SK-N-SH (cell line): ENCODE measurements at places on chromosomes 7 and 10. TPM values are rescaled to one million over a fixed set of nuclear protein-coding genes. Genes with fewer than 3 reads are reported as not detected.
A peak's percentile ranks its signal among the peaks of the same experiment; 100 is the strongest.

FKBP9 gene
- polyA plus RNA-seq, result 211 and 219 TPM in 2 replicates

ABLIM1 gene
- 16.1 and 24.9 TPM in 2 replicates for polyA plus RNA-seq

RAPGEF5 gene
- 1.2 and 1.8 TPM in 2 replicates for polyA plus RNA-seq

ZNF503 gene
- polyA plus RNA-seq, result 4.5 and 5.9 TPM in 2 replicates

TMEM229A gene
- polyA plus RNA-seq, result 0.35 and 0.88 TPM in 2 replicates

AMPH gene
- polyA plus RNA-seq, result 0.05 and 0.08 TPM in 2 replicates

CNPY1 gene
- not detected in 2 replicates for polyA plus RNA-seq

CDK1 gene
- polyA plus RNA-seq, result 20.8 and 22.3 TPM in 2 replicates

CPXM2 gene
- polyA plus RNA-seq, result not detected in 2 replicates

TAS2R38 gene
- polyA plus RNA-seq, result 0.23 and 0.42 TPM in 2 replicates

MYL10 gene
- polyA plus RNA-seq, result not detected in 2 replicates

- peaks cover 32% of the 10 kb centered on the region; the same call in 1 of the 2 replicates for H3K4me1 ChIP-seq
- peaks cover 3% of the 10 kb centered on the region; the same call in 1 of the 2 replicates for H3K36me3 ChIP-seq
- peak; percentile 88 for DNase-seq
Measured at GRCh38 chr7:4882169-4883032, 1.1 kb downstream of the RADIL start.

GRCh38 chr10:110006358-110007160, 1.2 kb upstream of the ADD3 start:
- peak overlapping the region; percentile 62; the same call in 1 of the 2 replicates for H3K27ac ChIP-seq
- peak; percentile 16 for DNase-seq
- H3K4me1 ChIP-seq, result peaks cover 32% of the 10 kb centered on the region; the same call in 1 of the 2 replicates
- no peaks in the 10 kb centered on the region for H3K36me3 ChIP-seq

GRCh38 chr7:110522061-110522760, 568.7 kb upstream of the LRRN3 start:
- no peaks in the 10 kb centered on the region for H3K27me3 ChIP-seq
- peak overlapping the region; percentile 78 for H3K27ac ChIP-seq
- H3K4me1 ChIP-seq, result no peaks in the 10 kb centered on the region
- peak; percentile 61 for DNase-seq
- no peaks in the 10 kb centered on the region for H3K36me3 ChIP-seq

DNA sequence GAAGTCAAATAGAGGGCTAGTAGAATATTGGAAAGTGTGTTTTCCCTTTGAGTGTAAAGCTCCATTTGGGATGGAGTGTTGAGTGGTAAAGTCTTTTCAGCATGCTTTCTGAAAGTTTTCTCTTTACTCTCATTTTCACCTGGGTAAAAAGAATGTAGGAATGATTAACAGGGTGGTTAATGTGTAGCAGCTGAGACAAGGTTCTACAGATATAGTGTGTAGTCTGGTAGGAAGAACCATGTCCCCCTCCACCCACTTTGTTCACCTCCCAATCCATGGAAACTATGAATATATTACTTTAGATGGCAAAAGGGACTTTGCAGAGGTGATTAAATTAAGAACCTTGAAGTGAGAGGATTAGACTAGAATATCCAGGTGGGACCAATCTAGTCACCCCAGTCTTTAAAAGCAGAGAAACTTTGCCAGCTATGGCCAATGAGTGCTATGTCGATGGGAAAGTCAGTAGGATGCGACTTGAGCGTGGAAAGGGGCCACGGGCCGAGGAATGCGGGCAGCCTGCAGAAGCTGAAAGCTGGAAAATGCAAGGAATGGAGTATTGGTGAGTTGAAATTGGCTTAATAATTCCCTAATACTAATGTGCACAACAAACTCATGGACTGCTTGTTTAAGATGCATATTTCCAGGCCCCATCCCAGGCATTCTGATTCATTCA, 166.3 kb upstream of the AHR start:
- DNase-seq, result no peak
- H3K4me1 ChIP-seq, result no peaks in the 10 kb centered on the region
- no peaks in the 10 kb centered on the region for H3K36me3 ChIP-seq
- no peak overlapping the region for H3K27ac ChIP-seq
- H3K4me3 ChIP-seq, result no peak overlapping the region

GRCh38 chr7:150955519-150956394, 22.4 kb downstream of the KCNH2 start:
- no peak overlapping the region; the same call in 1 of the 2 replicates for H3K27ac ChIP-seq
- no peaks in the 10 kb centered on the region for H3K4me1 ChIP-seq
- peak; percentile 97 for DNase-seq
- no peak overlapping the region for H3K4me3 ChIP-seq
- peaks cover 15% of the 10 kb centered on the region; the same call in 1 of the 2 replicates for H3K27me3 ChIP-seq

- no peak overlapping the region for H3K27ac ChIP-seq
- peaks cover 26% of the 10 kb centered on the region for H3K36me3 ChIP-seq
- no peaks in the 10 kb centered on the region for H3K27me3 ChIP-seq
- DNase-seq, result no peak
- no peak overlapping the region for H3K4me3 ChIP-seq
- H3K4me1 ChIP-seq, result no peaks in the 10 kb centered on the region
Measured at GRCh38 chr10:49500412-49500811, 38.5 kb downstream of the ERCC6 start.

GRCh38 chr7:37701769-37702168, 18.2 kb downstream of the GPR141 start:
- H3K4me3 ChIP-seq, result no peak overlapping the region
- no peaks in the 10 kb centered on the region for H3K27me3 ChIP-seq
- H3K36me3 ChIP-seq, result no peaks in the 10 kb centered on the region
- DNase-seq, result no peak

GRCh38 chr7:142720172-142720773, 29.0 kb upstream of the PRSS1 start:
- H3K27ac ChIP-seq, result no peak overlapping the region
- no peak overlapping the region for H3K4me3 ChIP-seq
- H3K4me1 ChIP-seq, result no peaks in the 10 kb centered on the region
- no peak for DNase-seq

GRCh38 chr10:118584181-118584954, 11.1 kb downstream of the PRLHR start:
- H3K27ac ChIP-seq, result no peak overlapping the region
- no peaks in the 10 kb centered on the region; the same call in 1 of the 2 replicates for H3K27me3 ChIP-seq
- no peak for DNase-seq
- H3K36me3 ChIP-seq, result no peaks in the 10 kb centered on the region
- no peak overlapping the region for H3K4me3 ChIP-seq

DNA sequence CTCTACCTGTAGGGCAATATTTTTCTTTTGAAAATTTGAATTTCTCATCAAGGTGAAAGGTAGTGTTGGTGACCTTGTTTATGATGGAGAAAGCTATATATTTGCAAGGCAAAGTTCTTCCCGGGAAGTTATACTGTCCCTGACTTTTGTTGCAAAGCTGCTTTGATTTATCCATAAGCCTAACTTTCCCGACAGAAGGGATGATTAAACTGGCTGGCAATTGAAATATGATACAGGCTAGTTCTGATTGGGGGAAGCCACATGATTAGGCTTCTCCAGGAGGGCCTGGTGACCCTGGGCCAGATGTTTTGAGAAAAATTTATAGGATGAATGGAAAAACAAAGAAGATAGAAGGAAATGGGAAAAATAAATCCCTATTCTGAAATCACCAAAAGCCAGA, 215.5 kb downstream of the ACTR3B start:
- no peaks in the 10 kb centered on the region for H3K36me3 ChIP-seq
- H3K4me3 ChIP-seq, result no peak overlapping the region
- no peak for DNase-seq
- no peaks in the 10 kb centered on the region for H3K4me1 ChIP-seq
- no peaks in the 10 kb centered on the region for H3K27me3 ChIP-seq

GRCh38 chr10:125281091-125281490, 120.7 kb upstream of the CTBP2 start:
- no peaks in the 10 kb centered on the region for H3K27me3 ChIP-seq
- H3K4me3 ChIP-seq, result no peak overlapping the region
- no peak for DNase-seq

- H3K4me3 ChIP-seq, result no peak overlapping the region
- DNase-seq, result no peak
- no peaks in the 10 kb centered on the region for H3K27me3 ChIP-seq
- H3K36me3 ChIP-seq, result no peaks in the 10 kb centered on the region
- H3K27ac ChIP-seq, result no peak overlapping the region
Measured at GRCh38 chr10:132477066-132477397, 60.6 kb upstream of the INPP5A start.

- no peak overlapping the region for H3K4me3 ChIP-seq
- DNase-seq, result no peak
- H3K27ac ChIP-seq, result no peak overlapping the region
- H3K27me3 ChIP-seq, result no peaks in the 10 kb centered on the region
- H3K4me1 ChIP-seq, result peaks cover 10% of the 10 kb centered on the region; the same call in 1 of the 2 replicates
Measured at GRCh38 chr10:79417266-79417665, 28.2 kb downstream of the ZCCHC24 start.

- H3K27ac ChIP-seq, result peak overlapping the region; percentile 86
- no peaks in the 10 kb centered on the region for H3K36me3 ChIP-seq
Measured at GRCh38 chr10:74008212-74008731, 10.4 kb downstream of the VCL start.

- H3K27me3 ChIP-seq, result no peaks in the 10 kb centered on the region
- peaks cover 8% of the 10 kb centered on the region for H3K36me3 ChIP-seq
- no peaks in the 10 kb centered on the region; the same call in 1 of the 2 replicates for H3K4me1 ChIP-seq
- H3K27ac ChIP-seq, result no peak overlapping the region
- DNase-seq, result no peak
Measured at GRCh38 chr10:35511647-35512046, 93.5 kb upstream of the GJD4 start.

- no peaks in the 10 kb centered on the region for H3K36me3 ChIP-seq
- no peaks in the 10 kb centered on the region for H3K4me1 ChIP-seq
- H3K27me3 ChIP-seq, result no peaks in the 10 kb centered on the region
- no peak for DNase-seq
- H3K27ac ChIP-seq, result no peak overlapping the region
Measured at GRCh38 chr10:70274643-70275042, 9.2 kb downstream of the NPFFR1 start.

GRCh38 chr10:113458451-113458850, 94.4 kb upstream of the HABP2 start:
- H3K4me3 ChIP-seq, result no peak overlapping the region
- DNase-seq, result no peak
- no peaks in the 10 kb centered on the region for H3K4me1 ChIP-seq
- no peaks in the 10 kb centered on the region for H3K36me3 ChIP-seq
- H3K27me3 ChIP-seq, result no peaks in the 10 kb centered on the region
- no peak overlapping the region for H3K27ac ChIP-seq

- H3K27me3 ChIP-seq, result no peaks in the 10 kb centered on the region
- H3K4me3 ChIP-seq, result no peak overlapping the region
- no peaks in the 10 kb centered on the region for H3K36me3 ChIP-seq
- no peak overlapping the region for H3K27ac ChIP-seq
Measured at GRCh38 chr7:20348125-20348807, 17.6 kb downstream of the ITGB8 start.
